Kasumi-1 (cell line): ENCODE measurements at places on chromosomes 1 and 21.

DNA sequence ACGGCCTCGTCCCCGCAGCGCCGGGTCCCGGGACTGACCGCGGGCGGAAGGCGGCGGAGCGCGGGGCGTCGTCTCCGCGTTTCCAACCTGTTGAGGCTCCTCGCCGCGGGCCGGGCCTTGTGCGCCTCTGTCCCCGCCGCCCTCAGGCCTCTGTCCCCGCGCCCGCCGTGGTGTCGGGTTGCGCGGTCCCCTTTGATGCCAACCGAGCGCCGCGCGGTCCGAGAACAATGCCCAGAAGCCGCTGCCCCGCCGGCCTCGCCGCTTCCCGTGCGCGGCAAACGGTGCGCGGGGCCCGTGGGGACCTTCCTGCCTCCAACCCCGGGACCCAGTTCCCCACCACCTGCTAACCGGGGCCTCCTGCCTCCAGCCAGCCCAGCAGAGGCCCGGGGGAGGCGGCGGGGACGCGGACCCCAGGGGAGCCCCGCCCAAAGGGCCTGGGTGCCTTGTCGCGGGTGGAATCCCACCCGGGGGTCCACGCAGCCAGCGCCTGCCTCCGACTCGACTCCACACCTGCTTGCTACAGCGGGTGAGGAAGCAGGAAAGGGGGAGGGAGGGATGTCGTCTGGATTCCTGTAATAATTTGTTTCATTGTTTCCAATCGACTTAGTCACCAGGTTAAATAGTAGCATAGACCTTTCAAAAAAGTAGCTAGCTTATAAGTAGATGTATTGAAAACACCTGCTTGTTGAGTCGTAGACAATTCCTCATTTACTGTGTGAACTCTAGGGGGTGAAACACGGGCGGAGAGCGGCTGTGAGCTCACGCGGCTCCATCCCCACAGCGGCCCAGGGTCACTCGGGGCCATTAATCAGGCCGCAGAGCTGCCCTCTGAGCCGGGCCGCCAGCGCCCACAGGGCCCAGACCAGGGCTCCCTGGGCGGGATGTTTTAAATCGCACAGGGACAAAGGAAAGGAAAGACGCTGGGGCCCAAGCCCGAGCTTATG lies 1.1 kb downstream of the COL18A1 start:
- DNase-seq, result no peak

GRCh38 chr1:170415710-170416372 lies 116.1 kb upstream of the GORAB start:
- no peak for DNase-seq

- DNase-seq, result no peak
Measured at GRCh38 chr1:97123717-97124431, 402.3 kb downstream of the PTBP2 start.

DNA sequence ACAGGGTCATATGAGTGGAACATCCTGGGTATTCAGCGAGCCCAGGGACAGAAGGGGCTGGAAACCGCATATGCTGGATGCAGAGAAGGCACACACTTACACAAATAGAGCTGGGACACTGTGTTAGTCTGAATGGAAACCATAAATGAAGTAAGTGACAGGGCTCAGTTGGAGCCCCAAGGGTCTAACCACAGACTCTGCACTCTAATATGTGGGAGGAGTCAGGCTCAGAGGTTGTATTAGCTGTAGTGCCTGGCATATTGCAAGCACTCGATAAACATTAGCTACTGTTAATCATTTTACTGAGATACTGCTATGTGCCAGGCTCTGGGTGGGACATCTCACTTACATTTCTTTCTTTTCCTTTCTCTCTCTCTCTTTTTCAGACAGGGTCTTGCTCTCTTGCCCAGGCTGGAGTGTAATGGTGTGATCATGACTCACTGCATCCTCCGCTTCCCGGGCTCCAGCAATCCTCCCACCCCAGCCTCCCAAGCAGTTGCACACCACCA lies 6.5 kb upstream of the OLIG1 start:
- peak; percentile 12 for DNase-seq

- no peak for DNase-seq
Measured at GRCh38 chr1:63693944-63694571, 79.8 kb upstream of the ROR1 start.

DNA sequence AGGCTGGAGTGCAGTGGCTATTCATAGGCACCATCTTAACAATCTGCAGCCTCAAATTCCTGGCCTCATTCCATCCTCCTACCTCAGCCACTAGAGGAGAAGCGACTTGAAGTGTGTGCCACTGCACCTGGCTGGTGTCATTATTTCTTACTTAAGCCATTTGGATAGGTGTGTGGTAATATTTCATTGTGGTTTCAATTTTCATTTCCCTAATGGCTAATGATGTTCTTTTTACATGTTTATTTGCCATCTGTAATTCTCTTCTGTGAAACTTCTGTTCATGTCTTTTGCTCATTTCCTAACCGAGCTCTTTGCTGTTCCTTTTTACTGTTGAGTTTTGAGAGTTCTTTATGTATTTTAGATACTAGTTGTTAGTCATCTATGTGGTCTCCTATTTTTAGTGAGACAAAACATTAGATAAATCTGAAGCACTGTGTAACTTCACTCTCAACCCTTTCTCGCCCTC lies 66.8 kb downstream of the SLC27A3 start:
- DNase-seq, result no peak

DNA sequence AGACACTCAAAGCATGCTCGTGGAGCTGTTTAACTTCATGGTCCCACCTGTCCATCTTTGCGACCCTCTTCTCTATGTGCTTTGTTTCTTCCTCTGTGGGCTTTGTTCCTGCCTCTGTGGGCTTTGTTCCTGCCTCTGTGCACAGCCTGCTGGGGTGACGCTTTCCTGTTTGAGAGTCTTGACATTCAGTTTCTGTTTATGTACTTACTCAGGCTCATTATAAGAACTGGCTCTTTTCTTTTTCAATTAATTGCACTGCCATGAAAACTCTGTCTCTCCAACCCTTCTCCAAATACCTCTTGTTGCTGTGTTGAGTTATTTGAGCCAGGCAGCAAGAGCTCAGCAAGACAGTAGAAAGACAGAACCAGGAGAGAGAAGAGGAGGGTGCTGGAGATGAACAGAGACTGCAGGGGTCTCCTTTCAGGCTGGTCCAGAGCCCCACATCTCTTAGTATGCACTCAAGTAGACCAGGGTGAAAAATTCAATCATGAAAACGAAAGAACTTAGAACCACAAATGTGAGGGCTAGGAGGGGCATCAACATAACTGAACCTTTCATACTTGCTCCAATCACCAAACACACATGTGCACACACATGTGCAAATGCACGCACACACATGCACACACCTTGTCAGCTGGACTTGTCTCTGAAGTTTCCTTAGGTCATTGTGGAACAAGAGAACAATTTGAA lies 88.3 kb upstream of the SGIP1 start:
- DNase-seq, result peak; percentile 32

GRCh38 chr1:156076609-156077429 lies 5.4 kb downstream of the MEX3A start:
- DNase-seq, result no peak

- peak; percentile 46 for DNase-seq
Measured at GRCh38 chr1:241834733-241835377, 13.1 kb upstream of the EXO1 start.

GRCh38 chr1:235866205-235866912 lies at the start of gene LYST:
TSS of gene LYST (minus strand) at chr1:235866906. CDS start at chr1:235830417, 36,489 bp downstream.
- DNase-seq, result peak; percentile 47

DNA sequence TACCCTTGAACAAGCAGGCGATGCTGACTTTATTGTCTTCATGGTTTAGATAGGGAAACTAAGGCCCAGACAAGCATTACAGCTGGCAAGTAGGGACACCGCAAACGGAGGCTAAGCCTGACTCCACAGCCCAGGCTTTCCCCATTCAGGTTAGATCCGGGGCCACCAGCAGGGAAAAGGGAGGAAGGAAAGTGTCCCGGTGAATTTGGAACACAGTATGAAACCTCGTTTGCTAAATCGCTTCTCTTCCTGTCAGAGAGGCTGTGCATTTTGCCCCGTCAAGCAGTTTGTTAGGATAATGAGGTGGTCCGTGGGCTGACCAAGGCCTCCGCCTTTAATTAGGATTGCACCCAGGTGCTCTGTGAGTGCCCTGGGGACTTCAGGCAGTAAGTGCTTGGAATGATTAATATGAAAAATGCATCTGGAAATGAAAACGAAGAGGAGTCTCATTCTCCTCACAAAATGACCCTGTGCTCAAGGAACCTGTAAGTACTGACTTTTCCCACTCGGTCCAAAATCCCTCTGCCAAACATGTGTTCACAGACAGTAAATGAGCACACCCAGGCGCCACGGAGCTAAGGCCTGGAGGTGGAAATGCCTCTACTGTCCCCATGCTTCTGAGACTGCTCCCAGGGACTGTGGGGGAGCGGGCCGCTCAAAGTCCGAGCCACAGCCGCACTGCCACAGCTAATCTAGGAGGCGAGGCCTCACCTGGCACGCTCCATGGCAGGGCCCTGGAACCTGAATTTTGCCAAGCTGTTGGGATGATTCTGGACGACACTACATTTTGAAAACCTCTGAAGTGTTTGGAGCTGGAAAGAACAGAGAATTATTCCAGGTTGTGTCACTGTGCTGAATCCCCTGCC lies 234.1 kb downstream of the SDCCAG8 start:
- DNase-seq, result no peak

- no peak for DNase-seq
Measured at GRCh38 chr21:46120301-46121285, 22.7 kb downstream of the COL6A2 start.

GRCh38 chr1:6260961-6261614 lies at the start of gene GPR153:
TSS of gene GPR153 (minus strand) at chr1:6261098. CDS start at chr1:6254905, 6,193 bp downstream.
- DNase-seq, result no peak

DNA sequence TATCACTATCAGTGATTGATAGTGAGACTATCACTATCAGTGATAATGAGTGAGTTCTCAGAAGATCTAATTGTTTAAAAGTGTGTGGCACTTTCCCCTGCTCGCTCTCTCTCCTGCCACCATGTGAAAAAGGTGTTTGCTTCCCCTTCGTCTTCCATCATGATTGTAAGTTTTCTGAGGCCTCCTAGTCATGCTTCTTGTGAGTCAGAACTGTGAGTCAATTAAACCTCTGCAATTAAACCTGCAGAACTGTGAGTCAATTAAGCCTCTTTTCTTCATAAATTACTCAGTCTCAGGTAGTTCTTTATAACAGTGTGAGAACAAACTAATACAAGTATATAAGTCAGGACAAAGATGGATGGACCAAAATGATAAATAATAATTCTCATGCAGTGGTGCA lies 7.0 kb upstream of the IL23R start:
- DNase-seq, result no peak

DNA sequence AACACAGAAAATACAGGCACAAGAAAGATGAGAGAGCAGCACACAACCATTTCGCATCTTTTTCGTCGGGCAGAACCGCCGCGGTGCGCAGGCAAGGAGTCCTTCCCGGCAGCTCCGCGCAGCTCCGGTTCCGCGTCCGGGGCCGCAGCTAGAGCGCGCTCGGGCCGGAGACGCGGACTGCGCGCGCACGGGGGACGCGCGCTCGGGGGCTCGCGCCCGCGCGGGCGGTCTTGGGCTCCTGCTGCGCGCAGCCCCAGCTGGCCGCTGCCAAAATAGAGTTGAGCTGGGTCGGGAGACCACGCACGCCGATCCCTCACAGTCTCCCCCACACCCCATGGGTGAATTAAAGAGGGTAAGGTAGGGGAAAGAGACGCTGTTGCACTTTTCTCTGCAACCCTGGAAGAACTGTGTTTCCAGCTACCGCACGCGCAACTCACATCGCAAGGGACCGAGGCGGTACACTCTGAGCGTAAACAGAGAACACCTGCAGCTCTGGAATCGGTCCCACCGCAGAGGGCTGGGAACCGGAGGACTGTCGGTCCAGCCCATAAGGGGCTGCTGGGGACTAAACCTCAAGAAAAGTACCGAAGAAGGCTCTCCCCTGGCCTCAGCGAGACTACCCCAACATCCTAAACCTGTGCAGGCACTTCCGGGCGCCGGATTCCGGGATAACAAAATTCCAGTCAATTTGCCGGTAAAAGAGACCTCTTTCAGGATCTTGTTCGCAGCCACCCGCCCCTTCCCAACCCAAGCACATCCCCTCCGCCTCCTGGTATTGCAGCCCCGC lies 1.7 kb downstream of the NR5A2 start:
- DNase-seq, result peak; percentile 18
